ENCODE measurements at places on chromosomes 6 and 20. TPM values are rescaled to one million over a fixed set of nuclear protein-coding genes. Genes with fewer than 3 reads are reported as not detected.

Gene SIRPA
- total RNA-seq = 22.3 TPM

Gene HLA-DQA1
- 0.38 TPM for total RNA-seq

Gene MBOAT1
- total RNA-seq = 16.5 TPM

Gene PTCRA
- not detected for total RNA-seq

Gene GPR6
- not detected for total RNA-seq

Gene PKIB
- total RNA-seq = 19.4 TPM

Gene ERVFRD-1
- total RNA-seq = not detected

Gene RRP36
- total RNA-seq = 44.5 TPM

Gene KIFC1
- 13.2 TPM for total RNA-seq

Gene WRNIP1
- 82.3 TPM for total RNA-seq
